ENCODE measurements at places on chromosomes 7 and 10. TPM values are rescaled to one million over a fixed set of nuclear protein-coding genes. Genes with fewer than 3 reads are reported as not detected.

WNT2 gene
- total RNA-seq, result under 0.01 TPM

SLC26A3 gene
- not detected for total RNA-seq

GIMAP8 gene
- 49.6 TPM for total RNA-seq

NYAP1 gene
- total RNA-seq, result 4.6 TPM

TRIM24 gene
- 22.7 TPM for total RNA-seq

GRM3 gene
- total RNA-seq, result not detected

RPEL1 gene
- 0.33 TPM for total RNA-seq

METTL27 gene
- total RNA-seq, result 0.98 TPM

MYH16 gene
- total RNA-seq, result 0.33 TPM

NKX6-2 gene
- total RNA-seq, result not detected

LRRC18 gene
- not detected for total RNA-seq

TMEM236 gene
- total RNA-seq, result 0.10 TPM

AOC1 gene
- not detected for total RNA-seq

MYL7 gene
- not detected for total RNA-seq

CLCN1 gene
- not detected for total RNA-seq

CDNF gene
- total RNA-seq, result 1.6 TPM

CNNM1 gene
- 0.10 TPM for total RNA-seq

MBL2 gene
- total RNA-seq, result not detected

NPFFR1 gene
- not detected for total RNA-seq

ARHGAP22 gene
- total RNA-seq, result 53.2 TPM

CLDN4 gene
- under 0.01 TPM for total RNA-seq

AKR1D1 gene
- not detected for total RNA-seq

FGFR2 gene
- not detected for total RNA-seq

ABCB4 gene
- total RNA-seq, result not detected
